ENCODE measurements at places on chromosomes 6 and 20.

DNA sequence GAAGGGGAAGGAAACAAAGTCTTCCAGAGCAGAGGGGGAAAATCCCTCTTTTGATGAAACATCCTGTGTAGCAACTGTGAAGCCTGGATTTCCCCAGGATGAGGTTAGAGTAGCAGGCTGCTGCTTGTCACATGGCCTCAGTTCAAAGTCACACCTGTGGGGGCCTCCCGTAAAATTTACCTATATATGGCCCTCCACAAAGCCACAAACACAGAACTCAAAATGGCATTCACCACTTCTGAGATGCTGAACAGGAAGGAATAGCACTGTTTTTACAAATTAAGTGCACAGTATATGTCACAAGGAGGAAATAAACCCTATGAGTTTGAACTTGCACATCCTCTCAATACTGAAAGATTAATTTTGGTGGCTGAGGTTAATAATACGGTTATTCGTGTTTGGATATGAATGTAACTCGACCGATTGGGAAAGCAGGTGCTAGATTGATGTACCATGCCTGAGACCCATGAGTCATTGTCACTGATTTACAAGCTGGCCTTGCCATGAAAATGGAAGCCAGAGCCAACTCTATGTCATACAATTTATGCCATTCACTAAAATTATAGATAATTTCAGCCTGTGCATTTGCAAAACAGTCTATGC lies 70.6 kb downstream of the SGK1 start:
- DNase-seq: peak; percentile 33

- no peak for DNase-seq
Measured at GRCh38 chr6:138162955-138163575, 1.3 kb downstream of the ARFGEF3 start.

- no peak for DNase-seq
Measured at GRCh38 chr6:130873746-130874145, 46.5 kb downstream of the SMLR1 start.

DNA sequence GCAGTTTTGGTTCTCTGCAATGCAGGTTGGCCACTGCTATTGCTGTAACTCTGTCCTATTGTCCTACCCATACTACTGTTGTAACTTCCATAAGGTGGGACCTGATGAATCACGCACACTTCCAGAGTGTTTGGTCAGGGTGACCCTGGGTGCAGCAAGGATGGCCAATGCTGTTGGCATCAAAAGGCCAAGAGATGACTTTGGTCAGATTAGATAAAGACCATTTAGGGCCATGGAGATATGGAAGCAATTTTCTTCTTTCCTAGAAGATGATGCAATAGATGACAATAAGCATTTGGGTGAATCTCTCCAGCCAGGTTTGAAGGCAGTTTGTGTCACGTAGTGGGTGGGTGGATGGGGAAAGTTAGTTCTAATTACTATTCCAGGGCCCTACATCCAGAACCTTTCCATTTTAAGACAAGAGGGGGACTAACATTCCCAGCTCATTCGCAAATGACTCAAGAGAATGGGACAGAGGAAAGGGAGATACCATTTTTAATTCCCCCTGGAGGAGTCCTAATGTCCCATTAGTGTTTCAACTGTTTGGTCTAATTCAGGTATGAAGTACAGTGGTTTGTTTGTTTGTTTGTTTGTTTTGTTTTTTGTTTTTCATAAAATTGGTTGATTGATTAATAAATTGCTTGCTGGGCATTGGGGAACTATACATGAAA lies 35.6 kb downstream of the KLHL31 start:
- DNase-seq: no peak

DNA sequence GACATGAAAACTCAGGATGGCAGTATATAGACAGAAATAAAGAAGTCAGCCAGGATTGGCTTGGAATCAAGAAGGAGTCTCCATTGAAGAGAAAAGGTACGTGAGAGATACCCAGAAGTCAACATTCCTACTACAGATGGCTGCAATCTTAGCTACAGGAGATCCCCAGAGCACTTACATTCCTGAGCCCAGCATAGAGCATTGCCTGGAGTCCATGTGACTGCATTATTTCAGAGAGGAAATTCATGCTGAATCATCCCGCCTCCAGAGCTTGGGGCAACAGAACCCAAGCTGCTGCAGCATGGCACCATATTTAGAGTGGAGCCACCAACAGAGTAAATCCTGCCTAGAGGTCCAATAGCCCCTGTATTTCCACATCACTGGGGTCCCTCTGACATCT lies 125.0 kb upstream of the GRIK2 start:
- DNase-seq: no peak
